ENCODE measurements at places on chromosomes 11 and 22. TPM values are rescaled to one million over a fixed set of nuclear protein-coding genes. Genes with fewer than 3 reads are reported as not detected.

- no peak overlapping the region for H3K4me3 ChIP-seq
- H3K27ac ChIP-seq, result no peak overlapping the region
- DNase-seq, result no peak
- H3K36me3 ChIP-seq, result peaks cover 5% of the 10 kb centered on the region
- H3K4me1 ChIP-seq, result no peaks in the 10 kb centered on the region
Measured at GRCh38 chr22:48531761-48532435, 1295.8 kb downstream of the BRD1 start.

- H3K27me3 ChIP-seq, result no peaks in the 10 kb centered on the region
- no peaks in the 10 kb centered on the region for H3K4me1 ChIP-seq
- H3K4me3 ChIP-seq, result no peak overlapping the region
- H3K36me3 ChIP-seq, result no peaks in the 10 kb centered on the region
- no peak for DNase-seq
Measured at GRCh38 chr11:59259867-59260475, 47.2 kb upstream of the MPEG1 start.

DNA sequence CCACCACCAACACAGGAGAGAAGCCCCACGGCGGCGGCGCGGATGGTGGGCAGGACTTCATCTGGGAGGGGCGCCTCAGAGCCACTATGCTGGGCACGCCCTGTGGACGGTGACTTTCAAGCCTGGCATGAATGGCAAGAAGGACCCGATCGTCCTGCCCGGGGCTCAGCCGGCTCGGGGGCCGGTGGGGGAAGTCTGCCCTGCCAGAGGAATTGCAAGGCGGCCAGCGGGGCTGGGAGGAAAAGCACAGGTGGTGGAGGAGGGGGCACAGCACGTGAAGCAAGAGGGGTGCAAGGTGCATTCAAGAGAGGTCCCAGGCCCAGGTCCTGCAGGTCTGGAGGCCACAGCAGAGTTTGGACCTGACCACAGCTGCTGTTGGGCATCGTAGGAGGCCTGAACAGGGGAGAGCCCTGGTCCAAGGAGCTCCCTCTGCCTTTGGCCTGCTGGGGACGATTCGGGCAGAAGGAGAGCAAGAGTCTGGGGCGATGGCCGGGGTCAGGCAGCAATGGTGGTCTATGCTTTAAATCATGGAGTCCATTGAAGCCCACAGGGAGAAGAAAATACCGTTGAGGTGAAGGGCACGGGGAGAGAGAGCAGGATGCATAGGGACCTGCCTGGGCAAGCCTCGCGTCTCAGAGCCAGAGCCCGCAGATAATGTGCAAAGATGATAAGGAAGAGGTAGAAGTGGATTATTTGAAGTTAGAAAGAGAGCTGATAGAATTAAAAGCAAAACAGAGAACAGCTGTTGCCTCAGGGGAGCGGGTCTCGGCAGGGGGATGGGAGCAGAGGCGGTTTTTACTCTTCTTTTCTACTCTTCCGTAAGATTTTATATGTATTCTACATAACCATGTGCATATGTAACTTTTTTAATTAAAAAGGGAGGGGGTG lies 82.6 kb upstream of the SHISAL1 start:
- H3K27me3 ChIP-seq, result no peaks in the 10 kb centered on the region
- no peak overlapping the region for H3K27ac ChIP-seq
- DNase-seq, result no peak

DNA sequence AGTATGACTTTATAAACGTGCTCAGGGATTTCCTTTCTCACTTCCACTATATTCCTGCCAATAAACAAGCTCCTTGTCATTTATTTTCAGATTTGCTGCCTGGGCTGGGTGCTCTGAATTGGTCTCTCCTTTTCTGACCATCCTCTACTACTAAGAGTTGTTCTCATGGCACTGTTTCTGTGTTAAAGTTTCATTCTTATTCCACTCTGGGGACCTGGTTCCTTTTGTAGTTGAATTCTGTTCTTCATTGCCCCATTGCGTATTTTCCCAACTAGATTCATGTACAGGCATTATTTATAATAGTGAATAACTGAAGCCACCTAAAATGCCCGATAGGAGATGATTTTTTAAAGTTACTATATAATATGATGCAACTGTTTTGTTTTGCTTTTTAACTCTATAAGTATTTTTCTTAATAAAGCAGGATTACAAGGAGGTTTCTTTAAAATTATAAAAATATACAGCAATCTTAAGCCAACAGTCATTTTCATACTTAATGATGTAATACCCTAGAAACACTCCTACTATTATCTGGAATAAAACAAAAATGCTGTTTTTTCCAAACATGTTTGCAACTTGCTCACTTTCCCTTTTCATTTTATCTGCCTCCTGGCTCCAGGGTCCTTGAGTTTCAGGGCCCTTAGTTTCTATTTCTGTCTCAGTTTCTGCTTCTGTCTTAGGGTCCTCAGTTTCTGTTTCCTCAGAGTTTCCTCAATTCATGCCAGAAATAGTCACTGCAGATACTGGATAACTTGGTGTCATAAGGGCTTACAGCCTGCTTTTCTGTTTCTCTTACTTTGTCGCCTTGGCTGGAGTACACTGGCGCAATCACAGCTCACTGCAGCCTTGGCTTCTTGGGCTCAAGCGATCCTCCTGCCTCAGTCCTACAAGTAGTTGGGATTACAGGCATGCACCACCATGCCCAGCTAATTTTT lies 9.8 kb upstream of the FUT4 start:
- H3K27ac ChIP-seq, result no peak overlapping the region
- DNase-seq, result no peak

GRCh38 chr11:69430566-69430965 lies 50.9 kb upstream of the LINC01488 start:
- DNase-seq, result no peak
- no peak overlapping the region for H3K4me3 ChIP-seq
- H3K36me3 ChIP-seq, result no peaks in the 10 kb centered on the region
- H3K27me3 ChIP-seq, result no peaks in the 10 kb centered on the region
- H3K27ac ChIP-seq, result no peak overlapping the region

- H3K27me3 ChIP-seq, result no peaks in the 10 kb centered on the region
- no peak overlapping the region for H3K27ac ChIP-seq
- H3K36me3 ChIP-seq, result no peaks in the 10 kb centered on the region
- no peaks in the 10 kb centered on the region for H3K4me1 ChIP-seq
Measured at GRCh38 chr11:127564810-127565209, 564.2 kb upstream of the KIRREL3 start.

DNA sequence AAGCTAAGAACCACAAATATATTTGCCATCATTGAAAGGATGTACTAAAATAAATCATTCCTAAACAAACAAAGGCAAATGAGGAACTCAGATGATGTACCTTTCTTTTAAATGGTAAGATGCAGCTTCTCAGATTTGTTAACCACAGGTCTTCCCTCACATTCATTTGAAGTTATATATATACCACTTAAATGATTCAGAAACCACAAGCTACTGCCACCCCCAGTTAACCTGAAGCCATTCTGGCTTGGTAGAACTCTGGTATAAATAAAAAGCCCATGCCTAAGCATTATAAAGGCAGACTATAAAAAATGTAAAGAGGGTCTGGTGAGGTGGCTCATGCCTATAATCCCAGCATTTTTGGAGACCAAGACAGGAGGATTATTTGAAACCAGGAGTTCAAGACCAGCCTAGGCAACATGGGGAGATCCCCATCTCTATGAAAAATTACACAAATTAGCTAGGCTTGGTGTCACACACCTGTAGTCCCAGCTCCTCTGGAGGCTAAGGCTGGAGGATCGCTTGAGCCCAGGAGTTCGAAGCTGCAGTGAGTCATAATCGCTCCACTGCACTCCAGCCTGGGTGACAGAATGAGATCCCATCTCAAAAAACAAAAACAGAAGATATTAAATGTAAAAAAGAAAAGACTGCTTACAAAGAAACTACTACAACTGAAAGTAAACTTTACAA lies 1185.3 kb downstream of the JRKL start:
- H3K4me3 ChIP-seq, result no peak overlapping the region
- no peaks in the 10 kb centered on the region for H3K27me3 ChIP-seq

DNA sequence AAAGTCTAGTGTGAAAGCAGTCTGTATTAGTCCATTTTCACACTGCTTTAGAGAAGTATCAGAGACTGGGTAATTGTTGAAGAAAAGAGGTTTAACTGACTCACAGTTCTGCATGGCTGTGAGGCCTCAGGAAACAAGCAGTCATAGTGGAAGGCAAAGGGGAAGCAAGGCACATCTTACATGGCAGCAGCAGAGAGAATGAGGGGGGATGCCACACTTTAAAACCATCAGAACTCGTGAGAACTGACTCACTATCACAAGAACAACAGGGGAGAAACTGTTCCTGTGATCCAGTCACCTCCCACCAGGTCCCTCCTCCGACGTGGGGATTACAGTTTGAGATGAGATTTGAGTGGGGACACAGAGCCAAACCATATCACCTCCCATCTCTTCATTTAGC lies 13.8 kb upstream of the TUBA8 start:
- peaks cover 7% of the 10 kb centered on the region for H3K4me1 ChIP-seq
- no peak overlapping the region for H3K4me3 ChIP-seq
- DNase-seq, result no peak
- no peaks in the 10 kb centered on the region for H3K27me3 ChIP-seq

DNA sequence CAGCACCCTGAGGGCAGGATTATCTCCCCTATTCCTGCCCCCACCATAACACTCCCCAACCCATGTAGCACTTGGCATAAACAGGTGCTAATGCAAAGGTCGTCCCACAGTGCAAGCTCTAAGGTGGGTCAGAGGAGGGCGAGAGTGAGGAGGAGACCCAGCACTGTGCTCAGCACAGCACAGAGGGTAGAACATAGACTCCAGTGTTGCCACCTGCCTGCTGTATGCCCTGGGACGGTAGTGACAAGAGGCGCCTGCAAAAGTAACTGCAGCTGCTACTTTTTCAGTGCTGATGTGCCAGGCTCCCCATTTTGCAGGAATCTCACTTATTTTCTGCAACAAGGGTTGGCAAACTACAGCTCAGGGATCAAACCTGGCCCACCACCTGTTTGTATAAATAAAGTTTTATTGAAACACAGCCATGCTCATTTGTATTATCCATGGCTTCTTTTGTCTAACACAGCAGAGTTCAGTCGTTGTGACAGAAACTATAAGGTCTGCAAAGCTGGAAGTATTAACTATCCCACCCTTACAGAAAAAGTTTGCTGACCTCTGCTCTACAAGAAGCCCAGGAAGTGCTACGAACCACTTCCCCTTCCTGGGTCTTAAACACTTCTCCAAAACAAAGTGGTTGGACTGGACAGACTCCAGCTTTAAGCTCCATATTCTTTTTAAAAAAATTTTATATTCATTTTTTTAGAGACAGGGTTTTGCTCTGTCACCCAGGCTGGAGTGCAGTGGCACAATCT lies 16.9 kb upstream of the CDC42BPG start:
- H3K27me3 ChIP-seq, result no peaks in the 10 kb centered on the region
- DNase-seq, result no peak
- no peak overlapping the region for H3K4me3 ChIP-seq

GRCh38 chr11:334264-334994 lies 13.8 kb upstream of the IFITM3 start:
- DNase-seq, result no peak
- H3K4me3 ChIP-seq, result no peak overlapping the region
- no peak overlapping the region for H3K27ac ChIP-seq
- H3K27me3 ChIP-seq, result no peaks in the 10 kb centered on the region
- no peaks in the 10 kb centered on the region for H3K36me3 ChIP-seq
- no peaks in the 10 kb centered on the region for H3K4me1 ChIP-seq

DNA sequence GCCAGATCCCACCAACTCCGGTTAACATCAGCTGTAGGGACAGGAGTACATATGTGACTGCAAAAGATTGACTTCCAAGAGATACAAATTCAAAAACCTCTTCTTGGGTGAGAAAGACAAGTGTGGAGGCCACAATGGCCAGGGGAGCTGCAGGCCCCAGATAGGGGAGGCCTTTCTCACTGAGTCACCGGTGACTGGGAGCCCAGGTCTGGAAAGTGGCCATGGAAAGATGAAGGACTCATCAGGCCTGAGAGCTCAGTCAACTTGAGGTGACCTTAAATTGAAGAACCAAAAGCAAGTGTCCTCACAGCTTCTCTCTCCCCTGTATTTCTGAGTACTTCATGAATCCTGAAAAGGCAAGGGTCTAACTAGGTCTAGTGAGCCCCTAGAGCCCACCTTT lies 90.4 kb upstream of the CLPB start:
- no peaks in the 10 kb centered on the region for H3K4me1 ChIP-seq
- no peaks in the 10 kb centered on the region for H3K36me3 ChIP-seq
- no peaks in the 10 kb centered on the region for H3K27me3 ChIP-seq
- no peak for DNase-seq
- H3K4me3 ChIP-seq, result no peak overlapping the region

GRCh38 chr11:27470166-27470565 lies 2.4 kb downstream of the LGR4 start:
- H3K36me3 ChIP-seq, result peaks cover 6% of the 10 kb centered on the region
- no peak overlapping the region for H3K27ac ChIP-seq
- no peaks in the 10 kb centered on the region for H3K27me3 ChIP-seq
- H3K4me1 ChIP-seq, result peaks cover 28% of the 10 kb centered on the region
- DNase-seq, result no peak

GRCh38 chr11:70104961-70105360 lies 26.8 kb downstream of the ANO1 start:
- no peaks in the 10 kb centered on the region for H3K4me1 ChIP-seq
- no peak overlapping the region for H3K4me3 ChIP-seq
- peaks cover 50% of the 10 kb centered on the region for H3K27me3 ChIP-seq
- DNase-seq, result no peak

- no peaks in the 10 kb centered on the region for H3K36me3 ChIP-seq
- H3K27ac ChIP-seq, result no peak overlapping the region
- no peaks in the 10 kb centered on the region for H3K4me1 ChIP-seq
Measured at GRCh38 chr22:22578702-22579424, 19.8 kb upstream of the PRAME start.

DNA sequence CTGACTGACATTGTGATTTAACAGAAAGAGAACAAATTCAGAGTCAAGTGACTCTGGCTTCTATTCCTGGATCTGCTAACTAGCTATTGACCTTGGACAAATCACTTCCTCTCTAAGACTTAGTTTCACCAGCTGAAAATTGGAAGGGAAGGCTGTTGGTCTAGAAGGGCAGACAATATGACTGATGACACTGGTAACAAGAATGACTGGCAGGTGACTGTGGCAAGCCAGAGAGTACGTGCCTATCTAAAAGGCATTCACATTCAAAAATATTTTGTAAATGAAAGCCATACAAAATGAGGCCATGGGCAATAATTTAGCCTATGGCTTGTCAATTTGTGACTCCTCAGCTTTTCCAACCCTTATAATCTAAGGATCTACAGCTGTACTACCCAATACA lies 23.5 kb downstream of the SERGEF start:
- no peaks in the 10 kb centered on the region for H3K27me3 ChIP-seq
- H3K4me3 ChIP-seq, result no peak overlapping the region
- H3K4me1 ChIP-seq, result no peaks in the 10 kb centered on the region
- H3K36me3 ChIP-seq, result peaks cover 4% of the 10 kb centered on the region
- DNase-seq, result no peak
- H3K27ac ChIP-seq, result no peak overlapping the region

YAP1 gene
- total RNA-seq, result 38.1 TPM

SERPIND1 gene
- not detected for total RNA-seq

ACRV1 gene
- not detected for total RNA-seq

PIK3C2A gene
- 105 TPM for total RNA-seq

Measured in SJSA1 (cell line).